GM12878 (cell line): ENCODE measurements at places on chromosomes 7 and 10.

DNA sequence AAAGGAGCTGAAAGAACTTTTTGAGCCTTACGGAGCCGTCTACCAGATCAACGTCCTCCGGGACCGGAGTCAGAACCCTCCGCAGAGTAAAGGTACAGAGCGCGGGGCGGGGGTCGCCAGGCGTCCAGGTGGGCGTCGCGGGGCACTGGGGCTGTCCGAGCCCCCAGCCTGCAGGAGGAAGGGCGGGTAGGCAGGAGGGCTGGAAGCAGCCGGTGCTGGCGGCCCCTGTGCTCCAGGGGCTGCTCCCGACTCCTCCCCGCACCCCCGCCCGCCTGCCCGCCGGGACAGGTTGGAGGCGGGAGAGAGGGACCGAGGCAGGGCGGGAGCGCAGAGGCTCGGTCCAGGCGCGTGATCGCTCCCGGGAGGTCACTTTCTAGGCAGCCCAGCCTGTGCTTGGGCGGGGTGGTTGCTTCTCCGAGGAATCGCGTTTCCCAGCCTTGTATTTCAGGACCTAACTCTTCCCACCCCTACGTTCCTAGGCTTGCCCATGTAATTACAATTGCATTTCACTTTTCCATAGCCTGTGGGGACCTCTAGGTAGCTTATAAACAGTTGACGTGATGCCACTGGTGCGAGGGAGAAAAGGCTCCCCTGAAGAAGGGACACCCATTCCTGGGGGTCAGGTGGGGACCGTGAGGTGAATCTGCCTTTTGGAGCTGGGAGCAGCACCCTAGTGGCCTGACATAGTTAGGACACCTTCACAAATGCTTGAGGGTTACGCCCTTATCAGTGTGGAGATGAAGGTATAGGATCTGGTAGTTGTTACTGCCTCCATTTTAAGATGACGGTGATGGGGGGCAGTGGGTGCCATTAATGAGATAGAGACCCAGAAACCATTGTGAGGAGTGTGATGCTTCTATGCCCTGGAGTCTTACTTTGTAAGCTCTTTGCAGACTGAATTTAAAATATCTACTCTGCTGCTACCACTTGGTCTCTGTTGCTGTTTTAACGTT lies 148.2 kb downstream of the CELF2 start:
- no peak for DNase-seq

GRCh38 chr10:102425444-102425843 lies 4.8 kb downstream of the FBXL15 start:
- no peak for DNase-seq

- no peak for DNase-seq
Observed at GRCh38 chr10:46329690-46330016, 42.9 kb downstream of the ANTXRL start.

GRCh38 chr10:11266426-11266825 lies 248.8 kb downstream of the CELF2 start:
- no peak for DNase-seq

- DNase-seq: no peak
Observed at GRCh38 chr7:128726737-128727072, 12.5 kb upstream of the CALU start.

DNA sequence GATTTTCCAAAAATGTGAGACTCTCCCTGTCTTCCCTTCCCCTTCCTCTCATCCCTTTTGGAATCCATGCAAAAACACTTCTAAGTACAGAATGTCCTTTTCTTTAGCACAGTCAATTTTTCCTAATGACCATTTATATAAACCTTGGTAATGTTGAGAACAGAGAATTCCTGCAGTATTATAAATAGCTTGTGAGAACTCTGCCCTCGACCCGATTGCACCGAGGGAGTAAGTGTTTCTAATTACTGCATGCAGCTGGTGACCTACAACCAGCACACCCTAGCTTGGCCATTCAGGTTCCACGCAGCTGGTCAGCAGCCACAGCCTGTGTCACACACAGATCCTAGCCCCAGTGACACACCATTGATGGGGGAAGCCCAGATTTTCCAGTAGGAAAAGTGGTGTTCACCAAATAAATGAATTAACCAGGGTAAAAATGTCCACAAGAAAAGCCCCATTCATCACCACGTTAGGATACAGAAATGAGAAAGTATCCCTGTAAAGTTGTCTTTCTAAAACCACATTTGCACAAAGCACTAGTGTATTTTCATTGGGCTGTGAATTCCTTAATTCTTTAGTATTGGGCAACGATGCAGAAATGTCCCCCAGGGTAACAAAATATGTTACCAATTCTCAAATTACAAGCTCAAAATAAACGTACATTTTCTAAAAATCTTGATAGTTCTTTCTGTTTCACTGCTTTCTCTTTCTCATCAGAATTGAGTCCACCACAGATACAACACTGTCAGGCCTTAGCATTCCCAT lies 499.0 kb upstream of the KLF6 start:
- no peak for DNase-seq
